ENCODE measurements at places on chromosomes 7 and 10.
A peak's percentile ranks its signal among the peaks of the same experiment; 100 is the strongest.

GRCh38 chr7:88357781-88358525 is 51.3 kb upstream of the STEAP4 start:
- no peak for DNase-seq

- DNase-seq = no peak
Observed at GRCh38 chr10:58064714-58065528, 202.8 kb downstream of the IPMK start.

- no peak for DNase-seq
Observed at GRCh38 chr7:73978661-73979563, 49.1 kb upstream of the ELN start.

DNA sequence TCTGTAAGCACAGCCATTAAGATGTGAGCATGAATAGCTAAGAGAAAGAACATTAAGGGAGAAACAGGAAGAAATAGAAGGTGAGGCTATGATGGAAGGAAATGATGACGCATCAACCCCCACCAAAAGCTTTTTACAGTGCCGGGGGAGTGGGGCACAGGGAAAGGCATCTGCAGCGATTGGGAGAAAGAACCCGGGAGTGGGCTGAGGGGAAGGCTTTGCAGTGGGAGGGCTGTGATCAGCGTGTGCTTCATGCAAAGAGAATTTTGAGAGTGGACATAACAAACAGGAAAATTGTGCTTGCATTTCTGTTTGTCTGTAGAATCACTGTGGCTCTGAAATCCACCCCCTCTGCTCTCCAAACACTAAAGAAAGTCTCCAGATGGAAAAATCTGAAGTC is 250.8 kb downstream of the KCNMA1 start:
- DNase-seq = no peak

DNA sequence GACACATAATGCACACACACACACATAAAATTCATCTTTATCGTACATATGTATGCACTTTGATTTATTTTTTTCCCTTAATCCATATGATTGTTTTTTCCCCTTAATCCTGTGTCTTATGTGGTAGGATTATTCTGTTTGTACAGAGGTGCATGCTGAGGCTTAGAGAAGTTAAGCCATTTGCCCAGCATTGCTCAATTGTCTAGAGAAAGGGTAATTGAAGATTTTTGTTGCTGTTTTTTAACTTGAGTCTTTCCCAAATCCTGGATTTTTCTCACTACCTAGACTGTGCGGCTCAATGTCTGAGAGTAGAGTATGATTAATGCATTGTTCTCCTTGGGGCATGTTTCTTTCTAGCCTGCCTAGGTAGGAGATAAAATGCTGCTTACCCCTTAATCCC is 35.0 kb downstream of the WBP1L start:
- no peak for DNase-seq

- no peak for DNase-seq
Observed at GRCh38 chr7:116859323-116859722, 3.1 kb upstream of the CAPZA2 start.

DNA sequence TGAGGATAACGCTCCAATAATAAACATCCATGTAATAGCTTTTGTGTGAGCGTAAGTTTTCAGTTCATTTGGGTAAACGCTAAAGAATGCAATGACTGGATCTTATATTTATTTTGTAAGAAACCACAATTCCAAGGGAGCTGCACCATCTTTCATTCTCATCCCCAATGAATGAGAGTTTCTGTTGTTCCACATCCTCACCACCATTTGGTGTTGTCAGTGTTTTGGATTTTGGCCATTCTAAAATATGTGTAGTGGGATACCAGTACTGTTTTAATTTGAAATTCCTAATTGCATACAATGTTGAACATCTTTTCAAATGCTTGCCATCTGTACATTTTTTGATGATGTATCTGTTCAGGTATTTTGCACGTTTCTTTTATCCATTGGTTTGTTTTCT is 50.9 kb upstream of the SEMA3D start:
- no peak for DNase-seq

GRCh38 chr7:10122551-10123100 is 851.0 kb upstream of the PHF14 start:
- DNase-seq = peak; percentile 17

- no peak for DNase-seq
Observed at GRCh38 chr10:48681740-48682139, 2.9 kb upstream of the WDFY4 start.

DNA sequence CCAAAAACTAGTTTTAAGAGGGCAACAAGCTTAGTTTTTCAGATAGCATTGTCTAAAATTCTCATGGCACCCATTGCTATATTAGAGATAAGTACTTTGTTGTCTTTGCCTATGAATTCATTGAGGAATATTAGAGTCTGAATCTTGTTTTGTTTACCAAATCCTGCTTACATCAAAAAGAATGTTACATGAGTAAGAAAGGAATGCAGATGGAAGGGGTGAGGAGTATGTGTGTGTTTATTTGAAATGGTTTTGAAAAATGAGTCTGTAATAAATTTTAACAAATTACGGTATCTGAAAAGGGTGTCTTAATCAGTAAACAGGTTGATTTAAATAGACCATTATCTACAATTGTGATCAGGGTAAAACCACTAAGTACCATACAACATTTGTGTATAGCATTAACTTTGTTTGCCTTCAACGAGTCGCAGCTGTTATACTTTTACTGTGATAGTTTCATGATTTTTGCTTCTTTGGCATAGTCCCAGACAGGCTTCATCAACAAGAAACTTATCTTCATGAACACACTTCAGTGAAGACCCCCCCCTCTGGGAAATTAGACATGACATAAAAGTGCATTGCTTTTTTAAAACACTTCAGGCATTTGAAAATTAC is 1183.9 kb upstream of the C7orf33 start:
- no peak for DNase-seq

DNA sequence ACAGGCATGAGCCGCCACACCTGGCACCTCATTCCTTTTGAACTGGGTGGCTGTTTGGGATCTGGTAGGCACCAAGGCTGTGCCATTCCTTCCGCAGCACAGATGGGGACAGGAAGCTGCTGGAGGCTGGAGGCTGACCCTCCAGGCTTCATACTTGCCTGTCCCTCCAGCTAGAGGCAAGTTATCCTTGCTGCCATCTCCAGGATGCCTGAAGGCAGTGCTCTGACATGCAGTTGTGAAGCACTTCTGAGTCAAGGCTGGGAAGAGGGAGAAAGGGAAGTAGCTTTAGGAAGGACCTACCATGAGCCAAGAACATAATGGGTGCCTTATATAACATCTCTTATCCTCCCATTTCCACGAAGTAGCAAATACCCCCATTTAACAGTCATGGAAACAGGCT is 9.5 kb downstream of the MARVELD1 start:
- DNase-seq = no peak

- no peak for DNase-seq
Observed at GRCh38 chr7:155208681-155209477, 88.8 kb upstream of the INSIG1 start.

GRCh38 chr10:29412485-29412884 is 123.6 kb downstream of the LYZL1 start:
- no peak for DNase-seq

DNA sequence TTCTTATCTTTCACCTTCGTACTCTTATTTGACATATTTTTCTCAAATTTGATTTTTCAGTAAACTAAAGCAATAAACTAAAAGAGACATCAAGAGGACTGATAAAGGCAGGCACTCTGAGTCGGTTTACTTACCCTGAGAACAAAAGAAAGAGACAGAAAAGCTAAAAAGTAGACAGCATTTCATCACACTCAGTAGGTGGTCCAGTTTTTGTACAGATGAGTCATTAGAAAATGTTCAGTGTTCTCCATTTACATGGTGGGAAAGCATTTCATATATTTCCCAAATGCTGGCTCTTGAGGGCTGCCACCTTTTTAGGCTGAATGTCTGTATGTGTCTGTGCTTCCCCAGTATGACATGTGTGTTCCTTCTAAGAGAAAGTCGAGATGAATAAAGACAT is 52.7 kb downstream of the NHLRC2 start:
- no peak for DNase-seq

DNA sequence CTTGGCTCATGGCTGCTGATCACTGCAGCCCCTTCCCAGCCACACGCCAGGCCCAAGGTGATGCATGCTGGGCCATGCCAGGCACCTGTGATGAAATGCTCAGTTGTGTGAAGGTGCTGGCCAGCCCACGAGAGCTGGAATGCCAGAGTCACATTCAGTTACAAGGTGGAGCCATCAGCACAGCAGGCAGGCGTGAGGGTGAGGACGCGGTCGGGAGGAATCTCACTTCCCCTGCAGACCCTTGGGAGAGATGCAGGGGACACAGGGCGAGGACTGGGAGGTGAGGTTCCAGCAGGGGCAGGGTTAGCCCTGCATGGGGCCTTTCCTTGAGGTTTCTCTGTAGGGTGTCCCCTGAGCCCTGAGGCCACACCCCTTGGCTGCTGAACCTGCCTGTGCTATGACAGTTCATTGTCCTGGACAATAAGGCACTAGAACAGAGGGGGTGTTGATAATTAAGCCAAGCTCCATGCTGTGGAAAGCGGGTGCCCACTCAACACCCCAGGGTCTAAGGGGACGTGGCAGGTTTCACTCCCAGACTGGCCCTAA is 82.4 kb downstream of the ADARB2 start:
- no peak for DNase-seq

- DNase-seq = no peak
Observed at GRCh38 chr7:21450941-21451340, 23.1 kb downstream of the SP4 start.

DNA sequence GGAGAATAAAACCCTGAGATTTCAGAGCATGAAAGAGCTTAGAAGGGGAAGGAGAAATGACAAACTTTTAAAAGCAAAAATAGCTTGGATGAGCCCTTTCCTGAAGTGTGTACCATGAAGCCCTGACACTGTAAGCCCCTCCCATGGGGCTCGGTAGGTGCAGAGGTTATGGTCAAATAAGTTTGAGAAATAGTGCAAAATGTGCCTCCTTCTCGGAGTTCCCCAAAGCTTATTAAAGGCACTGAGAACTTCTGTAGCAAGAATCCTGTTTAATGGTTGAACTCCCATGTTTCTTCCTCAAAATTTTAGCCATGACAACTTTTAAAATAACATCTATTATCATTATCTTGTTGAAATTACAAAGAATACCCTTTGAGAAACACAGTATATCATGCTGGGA is 10.5 kb upstream of the HYCC1 start:
- no peak for DNase-seq

GRCh38 chr10:5774987-5775620 is 38.1 kb downstream of the GDI2 start:
- DNase-seq = no peak

DNA sequence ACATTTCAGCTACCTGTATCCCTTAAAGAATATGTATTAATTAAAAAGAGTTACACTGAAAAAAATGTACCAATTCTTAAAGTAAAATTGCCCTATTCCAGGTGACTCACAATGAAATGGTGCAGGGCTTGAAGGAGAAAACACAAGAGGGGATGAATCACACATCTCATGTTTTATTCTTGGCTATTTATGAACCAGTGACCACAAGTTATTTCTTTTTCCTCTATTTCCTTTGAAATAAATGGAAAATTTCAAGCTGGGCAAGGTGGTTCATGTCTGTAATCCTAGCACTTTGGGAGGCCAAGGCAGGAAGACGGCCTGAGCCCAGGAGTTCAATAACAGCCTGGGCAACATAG is 106.8 kb downstream of the UBE2H start:
- DNase-seq = no peak

- DNase-seq = no peak
Observed at GRCh38 chr10:9719246-9719645, 1298.4 kb upstream of the CELF2 start.

- DNase-seq = no peak
Observed at GRCh38 chr10:67609996-67610793, 85.8 kb downstream of the CTNNA3 start.

GRCh38 chr10:70998086-70998485 is 109.7 kb upstream of the PCBD1 start:
- no peak for DNase-seq

GRCh38 chr10:107666214-107666613 is 501.7 kb upstream of the SORCS1 start:
- DNase-seq = no peak

- no peak for DNase-seq
Observed at GRCh38 chr7:64666663-64667050, 724 bp downstream of the ZNF107 start.

GRCh38 chr7:88321694-88322093 is 15.0 kb upstream of the STEAP4 start:
- DNase-seq = no peak

DNA sequence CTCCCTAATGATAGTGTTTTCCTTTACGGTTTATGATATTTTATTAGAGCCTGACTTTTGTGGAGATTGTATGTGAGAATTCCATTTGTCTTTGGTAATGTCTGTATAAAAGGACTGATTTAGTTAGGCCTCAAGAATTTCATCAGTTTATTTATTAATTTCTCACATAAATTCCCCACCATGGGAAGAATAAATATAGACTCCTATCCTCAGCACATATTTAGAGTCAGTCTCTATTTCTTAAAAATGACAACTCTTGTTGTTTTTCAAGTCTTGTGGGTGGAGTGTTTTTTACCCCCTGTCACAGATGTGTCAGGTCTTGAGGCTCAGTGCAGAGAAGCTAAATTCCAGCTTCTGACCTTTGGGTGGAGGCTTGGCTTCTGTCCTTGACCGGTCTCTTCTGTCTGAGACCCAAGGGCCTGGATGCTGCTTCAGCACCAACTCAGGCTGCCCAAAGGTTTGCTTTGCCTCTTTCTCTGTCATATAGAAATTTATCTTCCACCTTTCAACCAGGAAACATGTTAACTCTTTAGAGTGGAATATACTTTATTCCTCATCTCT is 117.3 kb upstream of the INHBA start:
- DNase-seq = no peak

DNA sequence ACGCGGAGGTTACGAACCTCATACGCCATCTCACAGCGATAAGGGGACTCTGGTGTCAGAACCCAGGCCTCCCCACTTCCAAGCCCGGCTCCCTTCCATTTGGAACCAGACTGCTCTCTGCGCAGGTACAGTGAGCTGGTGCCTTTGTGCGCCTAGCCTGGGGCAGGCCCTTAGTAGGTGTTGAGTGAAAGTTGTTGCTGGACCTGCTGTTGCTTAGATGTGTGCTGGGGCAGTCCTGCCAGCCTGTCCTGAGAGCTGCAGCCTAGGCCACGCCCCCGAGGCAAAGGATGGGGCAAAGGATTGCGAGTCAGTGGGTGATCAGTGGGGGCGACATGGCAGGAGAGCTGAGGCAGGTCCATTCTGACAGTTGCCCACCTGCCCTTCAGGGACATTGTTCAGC is 72.5 kb upstream of the BTBD16 start:
- DNase-seq = peak; percentile 31

Data from left ventricle myocardium inferior (tissue), 1 donor.